ENCODE measurements at places on chromosomes 4 and X. TPM values are rescaled to one million over a fixed set of nuclear protein-coding genes. Genes with fewer than 3 reads are reported as not detected.

MAGEA2 gene
- not detected for total RNA-seq

RHOXF2B gene
- total RNA-seq: not detected

RAB41 gene
- total RNA-seq: not detected

KCND1 gene
- total RNA-seq: 1.4 TPM

GJB1 gene
- not detected for total RNA-seq

RAI2 gene
- 11.8 TPM for total RNA-seq

CENPU gene
- total RNA-seq: 1.4 TPM

PPM1K gene
- total RNA-seq: 12.6 TPM

MAP3K15 gene
- total RNA-seq: not detected

MAGEA8 gene
- total RNA-seq: not detected

DCK gene
- total RNA-seq: 10.6 TPM

TMEM271 gene
- total RNA-seq: 0.41 TPM

DNA sequence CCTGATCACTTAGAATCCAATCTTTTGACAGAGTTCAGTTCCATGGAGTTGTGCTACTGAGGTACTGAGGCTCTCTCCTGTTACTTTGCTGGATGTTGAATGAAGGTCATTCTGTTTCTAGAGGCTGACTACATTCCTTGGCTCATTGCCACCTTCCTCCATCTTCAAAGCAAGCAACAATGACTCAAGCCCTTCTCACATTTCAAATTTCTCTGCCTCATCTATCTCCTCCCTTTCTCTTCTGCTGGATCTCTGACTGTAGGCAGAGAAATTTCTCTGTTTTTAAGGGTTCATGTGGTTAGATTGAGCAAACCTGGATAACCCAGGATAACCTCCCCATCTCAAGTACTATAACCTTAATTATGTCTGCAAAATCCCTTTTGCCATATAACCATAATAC lies 775.4 kb downstream of the STPG2 start:
- no peak overlapping the region for H3K27ac ChIP-seq
- H3K4me1 ChIP-seq: no peaks in the 10 kb centered on the region
- no peak for DNase-seq
- no peaks in the 10 kb centered on the region for H3K36me3 ChIP-seq
- no peak overlapping the region for H3K4me3 ChIP-seq
- no peaks in the 10 kb centered on the region for H3K27me3 ChIP-seq

DNA sequence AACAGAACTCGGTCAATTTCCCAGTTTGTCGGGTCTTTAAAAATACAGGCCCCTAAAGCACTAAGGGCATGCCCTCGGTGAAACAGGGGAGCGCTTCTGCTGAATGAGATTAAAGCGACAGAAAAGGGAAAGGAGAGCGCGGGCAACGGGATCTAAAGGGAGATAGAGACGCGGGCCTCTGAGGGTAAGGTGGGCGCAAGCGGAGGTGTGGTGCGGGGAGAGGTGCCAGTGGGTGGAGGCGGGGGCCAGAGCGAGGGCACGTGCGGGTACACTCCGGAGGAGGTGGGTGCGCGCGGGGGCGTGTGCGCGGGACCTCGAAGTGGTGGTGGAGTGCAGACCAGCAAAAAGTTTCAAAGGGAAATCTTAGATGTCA lies 787 bp upstream of the TET2 start:
- no peaks in the 10 kb centered on the region for H3K4me1 ChIP-seq
- H3K27ac ChIP-seq: peak overlapping the region; percentile 84
- H3K4me3 ChIP-seq: peak overlapping the region; percentile 74
- H3K36me3 ChIP-seq: no peaks in the 10 kb centered on the region
- no peaks in the 10 kb centered on the region for H3K27me3 ChIP-seq

DNA sequence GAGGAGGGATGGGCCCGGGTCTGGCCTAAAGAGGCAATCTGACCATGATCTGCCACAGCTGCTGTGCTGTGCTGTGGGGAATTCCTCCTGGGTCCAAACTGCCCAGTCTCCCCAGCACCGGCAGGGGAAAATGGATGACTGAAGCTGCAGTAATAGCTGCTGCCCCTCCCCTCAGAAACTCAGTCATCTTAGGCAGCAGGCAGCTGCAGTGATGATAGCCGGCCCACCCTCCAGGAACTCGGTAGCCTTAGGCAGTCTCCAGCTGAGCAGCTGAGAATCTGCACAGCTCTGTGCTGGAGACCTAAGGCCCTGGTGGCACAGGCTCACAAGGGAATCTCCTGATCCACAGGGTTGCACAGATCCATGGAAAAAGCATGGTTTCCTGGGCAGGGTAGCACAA lies 113.4 kb upstream of the USP38 start:
- no peaks in the 10 kb centered on the region for H3K4me1 ChIP-seq
- H3K4me3 ChIP-seq: no peak overlapping the region
- H3K36me3 ChIP-seq: no peaks in the 10 kb centered on the region
- H3K27ac ChIP-seq: no peak overlapping the region

DNA sequence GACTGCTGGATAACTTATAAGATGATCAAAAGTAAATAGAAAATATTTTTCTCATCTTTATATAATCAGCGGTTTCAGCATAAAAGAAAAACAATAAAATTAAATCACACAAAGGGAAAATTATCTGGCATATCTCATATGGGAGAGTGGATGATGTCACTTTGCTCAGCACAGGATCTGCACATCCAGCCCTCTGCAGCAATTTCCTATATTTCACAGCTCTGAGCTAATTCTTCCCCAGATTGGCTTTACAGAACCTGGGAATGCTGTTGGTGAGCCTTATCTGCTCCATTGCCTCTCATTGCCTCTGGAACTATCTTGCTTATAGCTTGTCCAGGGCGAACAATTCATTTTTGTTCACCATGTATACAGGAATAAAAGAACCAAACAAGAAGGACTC lies 21.0 kb downstream of the FREM3 start:
- H3K36me3 ChIP-seq: no peaks in the 10 kb centered on the region
- no peak overlapping the region for H3K27ac ChIP-seq
- H3K27me3 ChIP-seq: no peaks in the 10 kb centered on the region
- H3K4me3 ChIP-seq: no peak overlapping the region

DNA sequence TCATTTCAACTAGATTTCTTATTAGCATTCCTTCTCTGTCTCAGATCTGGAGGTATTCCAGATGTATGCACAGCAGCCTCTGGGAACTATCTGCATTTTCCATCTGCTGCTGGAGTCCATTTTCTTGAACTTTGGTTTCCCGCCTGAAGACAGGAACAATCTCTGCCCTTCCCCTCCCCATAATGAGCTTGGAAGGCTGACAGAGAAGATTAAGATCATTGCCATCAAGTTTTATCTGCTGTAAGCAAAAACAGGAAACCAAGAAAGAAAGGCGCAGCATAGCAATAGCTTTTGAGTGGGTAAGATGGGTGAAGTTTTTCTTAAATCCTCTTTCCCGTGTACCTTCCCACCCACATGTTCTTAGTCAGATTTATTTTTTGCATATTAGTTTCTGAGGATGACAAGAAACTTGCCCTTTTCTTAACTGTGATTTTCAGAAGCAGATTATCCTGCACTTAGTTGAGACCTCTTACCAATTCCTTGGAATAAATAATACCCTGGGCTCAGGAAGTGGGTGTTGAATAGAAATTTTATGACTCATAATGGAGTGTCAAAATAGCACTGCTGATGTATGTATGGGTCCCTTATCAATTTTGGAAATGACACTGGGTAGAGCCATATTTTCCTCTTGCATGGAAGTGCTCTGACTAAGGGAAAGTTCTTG lies 78.3 kb downstream of the CT47B1 start:
- no peaks in the 10 kb centered on the region for H3K27me3 ChIP-seq
- H3K4me1 ChIP-seq: no peaks in the 10 kb centered on the region
- no peak overlapping the region for H3K27ac ChIP-seq
- no peak for DNase-seq

DNA sequence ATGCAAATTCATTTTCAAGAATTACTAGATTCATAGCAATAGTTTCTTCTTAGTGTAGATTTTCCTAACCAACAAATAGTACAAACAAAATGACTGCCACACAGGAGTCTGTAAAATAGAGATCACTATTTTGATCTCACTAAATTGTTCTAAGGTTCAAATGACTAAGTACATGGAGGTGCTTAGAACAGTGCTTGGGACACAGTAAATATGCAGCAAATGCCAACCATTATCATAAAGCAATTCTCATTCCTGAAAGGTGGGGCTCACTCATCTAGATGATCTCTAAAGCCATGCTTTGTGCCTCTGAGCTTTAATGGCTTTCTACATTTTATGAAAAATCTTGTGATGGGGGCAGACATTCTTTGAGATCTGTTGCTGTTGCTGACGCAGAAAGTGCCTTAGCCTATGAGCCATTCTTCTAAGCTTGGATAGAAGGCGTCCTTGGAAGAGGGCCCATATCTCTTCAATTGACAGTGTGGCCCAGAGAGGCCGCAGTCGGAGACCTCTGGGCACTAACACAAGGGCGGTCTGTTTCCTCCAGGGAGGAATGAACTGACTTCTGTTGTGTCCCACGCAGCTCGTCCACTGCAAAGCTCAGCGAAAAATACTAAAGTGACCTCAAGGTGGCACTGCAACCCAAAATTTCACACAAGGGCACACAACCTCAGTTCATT lies 23.5 kb downstream of the TLR10 start:
- no peaks in the 10 kb centered on the region for H3K4me1 ChIP-seq
- H3K4me3 ChIP-seq: no peak overlapping the region
- H3K36me3 ChIP-seq: no peaks in the 10 kb centered on the region
- no peaks in the 10 kb centered on the region for H3K27me3 ChIP-seq
- H3K27ac ChIP-seq: no peak overlapping the region

DNA sequence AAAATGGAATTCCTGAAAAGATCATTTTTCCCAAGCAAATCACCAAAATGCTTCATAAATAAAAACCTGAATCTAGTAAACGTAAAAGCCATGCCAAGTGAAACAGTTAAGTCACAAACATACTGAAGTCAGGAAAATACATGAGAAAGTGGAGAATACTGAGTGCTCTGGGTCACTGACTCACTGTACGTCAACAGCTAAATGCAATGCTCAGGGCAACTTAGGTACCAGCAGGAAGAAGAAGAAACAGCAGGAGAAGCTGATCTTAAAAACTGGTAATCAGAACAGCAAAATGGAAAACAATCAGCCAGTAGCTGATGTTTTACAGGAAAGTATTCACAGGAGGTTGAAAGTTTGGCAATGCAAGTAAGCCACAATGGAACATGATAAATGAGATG lies 252.6 kb upstream of the ETNPPL start:
- no peak overlapping the region for H3K27ac ChIP-seq
- H3K27me3 ChIP-seq: no peaks in the 10 kb centered on the region
- no peak for DNase-seq
- no peaks in the 10 kb centered on the region for H3K4me1 ChIP-seq
- no peaks in the 10 kb centered on the region for H3K36me3 ChIP-seq

DNA sequence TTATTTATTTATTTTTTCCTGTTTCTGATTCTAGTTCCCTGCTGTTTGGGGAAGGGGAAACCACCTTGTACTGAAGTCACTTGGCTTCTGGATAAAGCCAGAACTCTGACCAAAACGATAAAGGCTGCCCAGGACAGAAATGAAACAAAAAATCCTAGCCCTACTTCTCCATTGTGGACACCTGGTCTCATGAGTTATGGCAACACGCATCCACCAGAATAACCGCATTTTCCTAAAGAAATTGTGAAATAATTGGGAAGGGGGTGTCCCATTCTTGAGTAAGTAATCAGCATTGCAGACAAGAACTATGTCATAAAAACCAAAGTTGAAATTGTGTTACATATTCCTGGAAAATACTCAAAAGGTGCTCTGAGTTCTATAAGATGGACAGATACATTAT lies 42.1 kb downstream of the SLC9A7 start:
- no peaks in the 10 kb centered on the region for H3K4me1 ChIP-seq
- no peak overlapping the region for H3K4me3 ChIP-seq
- no peak for DNase-seq
- no peaks in the 10 kb centered on the region for H3K36me3 ChIP-seq
- H3K27ac ChIP-seq: no peak overlapping the region

- no peaks in the 10 kb centered on the region for H3K4me1 ChIP-seq
- DNase-seq: no peak
- no peak overlapping the region for H3K4me3 ChIP-seq
- H3K36me3 ChIP-seq: no peaks in the 10 kb centered on the region
- H3K27ac ChIP-seq: no peak overlapping the region
Observed at GRCh38 chrX:9327747-9328145, 137.1 kb upstream of the TBL1X start.

DNA sequence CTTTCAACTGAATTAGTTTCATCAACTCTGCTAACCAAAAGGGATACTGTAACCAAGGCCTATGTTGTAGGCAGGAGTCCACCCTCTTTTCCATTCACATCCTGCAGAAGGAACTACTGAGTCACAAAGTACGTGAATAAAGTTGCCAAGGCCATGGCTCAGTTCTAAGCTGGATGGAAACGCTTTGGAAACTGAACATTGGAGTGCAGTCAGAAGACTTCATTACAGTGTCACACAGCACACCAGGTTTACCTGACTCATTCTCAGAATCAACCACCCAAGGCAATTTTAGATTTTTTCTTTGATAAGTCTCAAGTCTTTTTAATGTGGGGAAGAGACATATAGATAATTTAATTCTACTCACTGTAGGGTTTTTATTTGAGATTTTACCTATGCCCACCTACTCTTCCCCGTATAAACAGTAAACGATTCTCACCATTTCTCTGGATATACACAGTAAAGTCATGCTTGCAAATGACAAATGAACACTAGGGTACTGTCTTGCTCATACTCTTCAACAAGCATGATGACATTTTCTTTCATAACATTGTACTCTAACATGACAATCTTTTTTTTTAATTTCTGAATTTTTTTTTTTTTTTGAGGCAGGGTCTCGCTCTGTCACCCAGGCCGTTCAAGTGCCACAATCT lies 58.9 kb upstream of the RBM47 start:
- no peaks in the 10 kb centered on the region for H3K36me3 ChIP-seq
- DNase-seq: no peak
- no peak overlapping the region for H3K4me3 ChIP-seq
- H3K27ac ChIP-seq: no peak overlapping the region
- H3K4me1 ChIP-seq: no peaks in the 10 kb centered on the region

GRCh38 chr4:56513517-56513916 lies 7.9 kb downstream of the ARL9 start:
- no peak for DNase-seq
- no peaks in the 10 kb centered on the region for H3K27me3 ChIP-seq
- H3K36me3 ChIP-seq: no peaks in the 10 kb centered on the region

DNA sequence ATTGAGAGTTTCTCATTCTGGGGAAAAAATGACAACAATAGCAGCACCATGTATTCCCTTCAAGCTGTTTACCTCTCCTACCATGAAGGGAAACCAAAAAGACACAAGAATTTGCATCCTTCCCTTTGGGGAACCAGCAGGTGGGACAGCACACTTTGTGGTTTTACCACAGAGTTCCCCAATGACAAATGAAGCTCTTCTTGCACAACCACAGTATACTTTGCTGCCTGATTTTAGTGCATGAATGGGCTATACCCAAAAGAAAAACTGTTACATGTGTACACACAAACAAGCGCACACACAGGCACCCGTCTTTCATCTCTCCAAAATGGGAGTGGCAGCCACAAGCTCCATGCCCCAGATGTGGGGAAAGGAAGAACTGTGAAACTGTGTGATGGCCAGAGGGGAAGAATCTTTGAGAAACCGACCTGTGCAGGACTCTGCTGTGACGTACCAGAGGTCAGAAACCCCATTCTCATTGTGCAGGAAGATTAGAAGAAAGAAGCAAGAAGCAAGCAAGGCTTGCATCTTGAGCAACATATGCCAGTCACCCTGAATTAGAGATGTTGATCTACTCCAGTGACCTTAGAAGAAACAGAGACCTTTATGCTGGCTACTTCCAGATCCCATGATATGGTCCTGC lies 2.7 kb upstream of the MAML3 start:
- H3K4me1 ChIP-seq: no peaks in the 10 kb centered on the region
- H3K4me3 ChIP-seq: no peak overlapping the region
- peak overlapping the region; percentile 84 for H3K27ac ChIP-seq
- no peak for DNase-seq
- no peaks in the 10 kb centered on the region for H3K36me3 ChIP-seq

GRCh38 chrX:47562615-47563243 lies 1.7 kb downstream of the ARAF start:
- H3K4me1 ChIP-seq: peaks cover 10% of the 10 kb centered on the region
- H3K27me3 ChIP-seq: no peaks in the 10 kb centered on the region
- no peak overlapping the region for H3K4me3 ChIP-seq
- H3K27ac ChIP-seq: no peak overlapping the region
- no peaks in the 10 kb centered on the region for H3K36me3 ChIP-seq
- DNase-seq: no peak

All from sigmoid colon (tissue), 7 donors.